ENCODE measurements at places on chromosomes 12 and 14.
A peak's percentile ranks its signal among the peaks of the same experiment; 100 is the strongest.

- DNase-seq = no peak
Measured at GRCh38 chr12:66240096-66240820, 51.2 kb downstream of the IRAK3 start.

DNA sequence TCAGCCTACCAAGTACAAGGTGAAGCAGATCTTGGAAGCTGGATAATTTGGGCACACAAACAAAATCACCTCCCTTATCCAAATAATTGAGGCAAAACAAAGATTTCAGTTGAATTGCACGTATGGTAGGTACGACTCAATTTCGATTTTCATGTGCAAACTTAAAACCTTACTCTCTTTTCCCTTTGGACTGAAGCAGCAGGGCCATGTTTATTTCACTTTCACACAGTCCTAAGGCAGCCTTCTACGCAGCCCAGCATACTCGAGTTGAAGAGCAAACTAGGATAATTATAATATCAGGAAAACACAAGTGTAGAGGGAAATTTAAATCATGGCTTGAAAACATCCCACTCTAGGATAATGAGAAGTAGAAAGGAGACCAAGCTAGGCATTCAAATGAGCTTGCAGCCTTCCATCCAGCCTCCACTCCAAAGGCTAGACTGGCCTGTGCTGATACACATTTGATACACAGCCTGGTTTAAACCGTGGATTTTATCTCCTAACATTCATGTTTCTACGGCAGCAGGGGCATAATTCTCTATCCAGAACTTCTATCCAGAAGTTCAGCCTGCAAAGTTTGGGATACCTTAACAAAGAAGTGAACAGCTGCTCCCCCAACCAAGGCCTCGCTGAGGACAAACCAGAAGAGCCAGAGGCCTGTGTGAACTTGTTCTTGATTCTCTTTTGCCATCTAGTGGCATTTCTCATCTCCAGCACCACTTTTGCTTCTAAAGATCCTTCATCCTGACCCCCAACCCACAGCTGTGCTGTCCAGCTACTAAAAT lies 2.4 kb upstream of the RNASE7 start:
- no peak for DNase-seq

DNA sequence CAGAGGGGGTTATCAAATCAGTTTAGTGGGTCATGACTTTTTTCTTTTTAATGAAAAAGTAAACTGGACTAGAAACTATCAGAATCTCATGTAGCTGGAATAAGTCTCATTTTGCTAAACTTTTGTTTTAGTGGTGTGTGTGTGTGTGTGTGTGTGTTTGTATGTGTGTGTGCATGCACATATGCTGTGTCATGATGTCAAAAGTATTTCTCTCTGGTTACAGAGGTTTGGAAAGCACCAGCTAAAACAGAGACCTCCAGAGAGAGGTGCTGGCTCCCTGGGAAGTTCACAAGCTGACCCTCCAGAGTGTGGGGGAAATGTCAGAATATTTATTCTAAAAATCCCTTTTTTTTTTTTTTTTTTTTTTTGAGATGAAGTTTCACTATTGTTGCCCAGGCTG lies 114.7 kb downstream of the LGMN start:
- DNase-seq = no peak

GRCh38 chr12:30779578-30779977 lies 24.8 kb upstream of the CAPRIN2 start:
- no peak for DNase-seq

DNA sequence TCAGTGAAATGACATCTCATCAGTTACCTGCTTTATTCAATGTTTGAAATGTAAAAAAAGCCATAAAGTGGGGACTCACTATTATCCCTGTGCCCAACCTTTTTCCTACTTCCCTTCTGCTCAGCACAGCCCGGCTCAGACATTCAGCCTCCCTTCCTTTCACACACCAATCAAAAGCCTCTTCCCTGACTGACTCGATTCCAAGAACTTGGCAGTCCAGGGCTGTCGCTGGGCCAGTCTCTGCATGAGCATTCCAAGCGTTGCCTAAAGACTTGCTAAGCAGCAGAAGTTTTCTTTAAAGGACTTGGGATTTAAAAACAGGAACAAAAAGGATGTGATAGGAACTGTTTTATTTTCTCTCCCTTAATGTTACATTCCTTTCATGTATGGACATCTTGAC lies 22.7 kb downstream of the ITPR2 start:
- DNase-seq = peak; percentile 28

GRCh38 chr12:25433581-25434325 lies 119.3 kb downstream of the LMNTD1 start:
- DNase-seq = no peak

- DNase-seq = no peak
Measured at GRCh38 chr14:49984424-49984823, 91.5 kb downstream of the ARF6 start.

DNA sequence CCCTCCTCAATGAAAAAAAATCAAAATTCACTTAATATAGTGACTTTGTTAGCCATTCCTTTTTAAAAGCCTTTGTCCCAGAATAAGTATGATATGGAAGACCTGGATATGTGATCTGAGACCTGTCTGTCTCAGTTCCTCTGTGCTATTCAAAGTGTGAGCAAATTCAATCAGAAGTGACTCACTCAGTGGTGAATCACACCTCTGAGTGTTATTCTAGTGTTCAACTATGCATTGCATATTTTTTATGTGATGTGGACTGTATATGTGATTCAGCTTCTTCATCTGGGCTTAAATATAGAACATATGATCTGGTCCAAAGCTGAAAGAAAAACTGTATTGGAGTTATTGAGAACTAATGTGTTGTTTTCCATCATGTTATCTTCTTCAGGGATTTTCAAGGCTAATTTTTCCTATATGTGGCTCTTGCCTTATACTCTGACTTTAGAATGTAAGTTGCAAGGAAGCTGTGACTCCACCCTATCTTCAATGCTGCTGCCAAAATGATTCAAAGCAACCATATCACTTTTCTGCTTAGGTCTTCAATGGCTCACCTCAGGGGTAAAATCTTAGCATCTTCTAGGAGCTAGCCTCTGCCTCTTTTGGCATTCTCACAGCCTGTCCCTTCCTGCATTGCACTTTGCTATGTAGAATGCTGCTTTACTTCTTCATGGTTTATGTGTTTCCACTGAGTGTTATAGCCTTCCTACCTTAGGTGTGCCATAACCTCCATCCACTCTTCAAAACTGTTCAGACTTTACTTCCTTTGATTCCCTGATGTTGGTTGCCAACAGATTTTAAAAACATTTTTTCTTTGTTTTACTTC lies 169.8 kb downstream of the OTOGL start:
- no peak for DNase-seq

All from right lobe of liver (tissue), 6 donors.